ENCODE measurements at places on chromosomes 1 and 21.

DNA sequence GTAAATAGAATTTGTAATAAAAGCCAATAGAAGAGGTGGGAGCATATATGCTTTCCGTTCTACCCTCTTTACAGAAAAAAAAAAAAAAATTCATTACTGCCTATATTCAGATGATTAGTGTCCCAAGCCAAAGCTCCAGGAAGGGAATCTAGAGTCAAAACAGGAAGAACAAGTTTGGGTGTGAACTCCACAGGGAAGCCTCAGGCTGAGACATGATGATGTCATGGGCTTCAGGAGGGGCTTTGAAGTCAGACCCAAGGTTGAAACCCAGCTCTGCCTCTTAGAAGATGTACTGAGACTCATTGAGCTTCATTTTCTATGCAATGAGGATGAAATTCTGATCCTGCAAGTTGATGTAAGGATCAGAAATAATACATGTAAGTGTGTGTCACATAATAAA, 250.0 kb upstream of the ADGRL2 start:
- DNase-seq, result no peak

DNA sequence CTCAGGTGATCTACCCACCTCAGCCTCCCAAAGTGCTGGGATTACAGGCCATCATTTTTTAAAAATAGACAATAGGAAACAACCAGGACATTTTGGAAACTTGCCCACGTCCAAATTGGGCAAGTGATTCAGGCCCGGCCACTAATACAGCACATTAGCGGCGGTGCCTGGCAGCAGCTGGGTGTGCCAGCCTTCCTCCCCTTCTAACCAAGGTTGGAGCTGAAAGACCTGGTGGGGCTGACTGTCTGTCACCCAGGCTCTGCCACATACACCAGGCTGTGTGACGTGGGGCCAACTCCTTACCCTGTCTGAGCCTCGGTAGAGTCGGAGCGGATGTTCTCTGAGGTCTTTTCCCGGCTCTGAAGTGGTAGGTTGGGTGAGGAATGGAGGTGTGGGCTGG, 29.6 kb upstream of the TMEM51 start:
- DNase-seq, result no peak

DNA sequence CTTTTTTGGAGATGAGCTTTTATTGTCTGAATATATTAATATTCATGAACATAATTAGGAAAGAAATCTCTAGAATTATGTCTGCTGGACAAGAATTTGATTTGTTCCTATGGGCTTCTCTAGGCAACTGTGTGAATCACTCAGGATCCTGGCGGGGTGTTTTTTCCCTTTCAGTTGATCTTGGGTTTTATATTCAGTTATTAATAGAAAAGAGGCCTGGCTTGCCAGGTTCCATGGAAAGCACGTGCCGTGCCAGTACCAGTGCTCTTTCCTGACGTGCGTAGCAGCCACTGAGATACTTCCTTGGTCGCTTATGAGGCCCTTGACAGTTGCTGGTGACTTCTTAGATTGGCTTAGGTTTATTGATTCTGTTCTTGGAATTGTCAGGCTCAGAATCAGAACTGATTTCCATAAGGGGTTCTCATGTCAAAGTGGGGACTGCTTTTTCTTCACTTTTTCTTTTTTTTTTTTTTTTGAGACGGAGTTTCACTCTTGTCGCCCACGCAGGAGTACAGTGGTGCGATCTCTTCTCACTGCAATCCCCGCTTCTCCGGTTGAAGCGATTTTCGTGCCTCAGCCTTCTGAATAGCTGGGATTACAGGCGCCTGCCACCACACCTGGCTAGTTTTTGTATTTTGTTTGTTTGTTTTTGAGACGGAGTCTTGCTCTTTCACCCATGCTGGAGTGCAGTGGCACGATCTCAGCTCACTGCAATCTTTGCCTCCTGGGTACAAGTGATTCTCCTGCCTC, 48.7 kb upstream of the KIF1B start:
- no peak for DNase-seq

DNA sequence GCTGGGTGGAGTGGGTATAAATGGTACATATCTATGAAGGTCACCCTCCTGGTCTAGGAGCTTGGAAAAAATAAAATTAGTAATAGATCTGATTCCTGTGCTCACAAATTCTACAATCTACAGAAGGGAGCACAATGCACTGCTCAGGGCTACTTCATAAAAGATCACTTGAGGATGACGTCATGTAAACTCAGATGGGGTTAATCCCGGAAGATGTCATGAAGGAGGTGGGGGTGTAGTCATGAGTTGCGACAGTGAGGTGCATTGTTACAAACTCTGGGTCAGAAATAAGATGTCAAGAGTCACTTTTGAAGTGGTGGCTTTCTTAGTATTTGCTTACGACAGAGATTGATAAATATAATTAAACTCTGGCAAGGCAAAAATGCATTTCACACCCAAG, 68.2 kb downstream of the LHX9 start:
- no peak for DNase-seq

DNA sequence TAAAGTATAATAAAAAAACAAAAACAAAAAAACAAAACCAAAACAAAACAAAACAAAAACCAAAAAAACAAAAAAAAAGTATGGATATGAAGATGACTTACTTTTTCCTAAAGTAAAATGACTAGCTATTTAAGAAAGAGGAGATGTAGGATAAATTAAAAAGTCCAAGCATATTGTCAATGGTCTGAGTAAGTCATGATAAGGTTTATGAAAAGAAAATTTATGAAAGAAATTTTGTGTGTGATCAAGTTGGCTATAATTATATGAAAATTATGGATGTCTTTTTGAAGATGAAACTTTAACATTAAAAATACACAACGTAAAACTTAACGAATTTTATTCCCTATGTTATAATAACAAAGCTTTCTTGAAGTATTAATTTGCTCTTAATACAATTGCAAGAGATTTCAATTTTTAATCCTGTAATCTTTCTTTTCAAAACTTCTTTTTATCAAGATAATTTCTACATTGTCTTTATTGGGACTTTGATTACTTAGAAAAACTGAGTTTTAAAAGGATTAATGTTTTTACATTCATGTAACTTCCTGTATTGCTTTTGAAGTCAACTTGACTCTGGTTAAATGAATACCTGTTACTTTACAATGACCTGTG, 200.9 kb upstream of the IVNS1ABP start:
- no peak for DNase-seq

- no peak for DNase-seq
Measured at GRCh38 chr1:58720680-58721079, 20.8 kb upstream of the MYSM1 start.

- no peak for DNase-seq
Measured at GRCh38 chr1:61183471-61184039, 101.2 kb downstream of the NFIA start.

GRCh38 chr1:11788549-11789053, 17.2 kb downstream of the MTHFR start:
- DNase-seq, result no peak

- DNase-seq, result no peak
Measured at GRCh38 chr1:14247666-14248065, 350.8 kb upstream of the KAZN start.

DNA sequence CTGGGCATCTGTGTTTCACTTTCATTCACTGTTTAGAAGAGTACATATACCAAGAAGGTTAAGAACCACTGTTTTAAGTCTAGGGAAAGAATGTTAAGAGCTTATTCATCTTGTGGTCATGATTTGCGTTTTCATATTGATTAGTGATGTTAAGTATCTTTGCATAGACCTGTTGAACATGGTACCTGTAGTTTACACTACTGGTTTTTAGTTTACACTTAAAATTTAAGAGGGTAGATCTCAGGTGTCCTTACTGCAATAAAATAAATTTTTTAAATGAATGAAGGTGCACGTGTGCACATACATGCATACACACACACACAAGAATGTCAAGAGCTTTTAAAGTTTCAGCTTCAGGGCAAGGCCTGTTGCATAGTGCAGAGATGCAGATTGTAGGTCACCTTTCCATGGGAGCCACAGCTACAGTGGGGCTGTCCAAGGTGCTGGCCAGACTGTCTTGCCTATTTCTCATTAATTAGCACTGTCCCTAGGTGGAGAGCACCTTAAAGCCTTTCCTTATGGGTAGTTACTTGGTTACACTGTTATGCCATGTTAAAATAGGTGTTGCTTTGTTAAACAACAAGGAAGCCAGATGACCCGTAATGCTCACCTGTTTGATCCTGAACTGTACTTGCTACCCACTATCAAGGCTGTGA, 543.0 kb upstream of the DAB1 start:
- DNase-seq, result no peak

- no peak for DNase-seq
Measured at GRCh38 chr21:43187715-43188114, 18.9 kb downstream of the CRYAA start.

DNA sequence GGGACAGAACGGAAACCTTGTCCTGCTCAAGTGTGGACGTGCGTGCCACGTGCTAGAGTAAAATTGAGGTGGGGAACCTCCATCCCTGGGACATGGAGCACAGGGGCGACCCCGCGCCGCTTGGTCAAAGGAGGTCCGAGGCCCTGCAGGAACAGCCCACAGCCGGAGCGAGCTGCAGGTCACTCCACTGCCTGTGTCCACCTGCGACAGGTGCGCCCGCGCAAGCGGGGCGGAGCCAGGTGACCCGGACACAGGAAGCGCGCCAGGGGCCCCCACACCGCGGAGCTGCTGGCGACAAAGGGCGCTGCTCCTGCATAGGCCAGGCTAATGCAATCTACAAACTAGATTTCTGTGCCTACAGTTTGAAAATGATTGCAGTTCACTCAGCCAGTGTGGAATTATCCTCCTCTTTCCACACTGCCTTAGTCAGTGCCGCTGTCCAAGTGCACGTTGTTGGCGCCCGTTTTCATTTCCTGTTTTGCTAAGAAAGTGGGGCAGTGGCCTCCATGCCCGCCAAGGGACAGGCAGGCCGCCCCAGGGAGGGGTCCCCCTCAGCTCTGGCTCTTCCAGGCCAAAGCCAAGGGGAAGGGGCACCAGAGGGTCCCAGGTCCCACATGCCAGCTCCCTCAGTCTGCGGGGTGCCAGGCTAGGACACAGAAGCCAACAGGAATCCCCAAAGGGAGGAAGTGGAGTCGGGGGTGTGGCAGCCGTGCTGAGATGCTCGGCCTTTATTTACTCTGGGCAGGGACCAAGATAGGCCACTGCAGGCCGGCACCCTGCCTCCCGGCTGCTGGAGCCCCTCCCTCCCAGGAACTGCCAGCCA, 4.3 kb upstream of the NADK start:
- DNase-seq, result no peak
